ENCODE measurements at places on chromosomes 3 and 15.

DNA sequence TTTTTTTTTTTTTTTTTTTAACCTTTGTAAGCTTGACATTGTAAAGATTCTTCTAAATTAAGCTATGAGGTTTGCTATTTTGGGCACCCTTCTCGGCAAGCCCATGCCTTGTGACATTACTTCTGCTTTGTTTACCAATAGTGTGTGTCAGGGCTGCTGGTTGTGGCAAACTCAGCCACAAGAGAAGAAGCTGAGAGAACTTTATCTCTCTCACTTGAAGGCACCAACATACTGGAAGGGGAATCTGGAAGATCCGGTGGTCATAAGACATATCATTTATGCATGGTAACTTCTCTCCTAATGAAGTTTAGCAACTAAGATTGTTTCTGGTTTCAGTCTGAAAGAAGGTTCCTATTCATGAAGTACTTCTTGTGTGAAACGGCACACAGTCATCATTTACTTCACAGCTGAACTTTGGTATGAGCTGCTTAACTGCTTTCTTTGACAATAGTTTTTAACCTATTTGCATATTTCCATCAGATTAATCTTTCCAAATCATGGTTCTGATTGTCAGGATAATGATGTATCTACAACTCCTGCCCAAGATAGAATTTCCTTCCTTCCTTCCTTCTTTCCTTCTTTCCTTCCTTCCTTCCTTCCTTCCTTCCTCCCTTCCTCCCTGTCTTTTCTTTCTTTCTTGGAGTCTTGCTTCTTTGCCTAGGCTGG is 189.3 kb downstream of the NFKBIZ start:
- DNase-seq = no peak

- no peak for DNase-seq
Observed at GRCh38 chr15:70528816-70529215, 234.5 kb downstream of the UACA start.

GRCh38 chr15:69852482-69852881 is 245.2 kb downstream of the TLE3 start:
- DNase-seq = peak; percentile 19

DNA sequence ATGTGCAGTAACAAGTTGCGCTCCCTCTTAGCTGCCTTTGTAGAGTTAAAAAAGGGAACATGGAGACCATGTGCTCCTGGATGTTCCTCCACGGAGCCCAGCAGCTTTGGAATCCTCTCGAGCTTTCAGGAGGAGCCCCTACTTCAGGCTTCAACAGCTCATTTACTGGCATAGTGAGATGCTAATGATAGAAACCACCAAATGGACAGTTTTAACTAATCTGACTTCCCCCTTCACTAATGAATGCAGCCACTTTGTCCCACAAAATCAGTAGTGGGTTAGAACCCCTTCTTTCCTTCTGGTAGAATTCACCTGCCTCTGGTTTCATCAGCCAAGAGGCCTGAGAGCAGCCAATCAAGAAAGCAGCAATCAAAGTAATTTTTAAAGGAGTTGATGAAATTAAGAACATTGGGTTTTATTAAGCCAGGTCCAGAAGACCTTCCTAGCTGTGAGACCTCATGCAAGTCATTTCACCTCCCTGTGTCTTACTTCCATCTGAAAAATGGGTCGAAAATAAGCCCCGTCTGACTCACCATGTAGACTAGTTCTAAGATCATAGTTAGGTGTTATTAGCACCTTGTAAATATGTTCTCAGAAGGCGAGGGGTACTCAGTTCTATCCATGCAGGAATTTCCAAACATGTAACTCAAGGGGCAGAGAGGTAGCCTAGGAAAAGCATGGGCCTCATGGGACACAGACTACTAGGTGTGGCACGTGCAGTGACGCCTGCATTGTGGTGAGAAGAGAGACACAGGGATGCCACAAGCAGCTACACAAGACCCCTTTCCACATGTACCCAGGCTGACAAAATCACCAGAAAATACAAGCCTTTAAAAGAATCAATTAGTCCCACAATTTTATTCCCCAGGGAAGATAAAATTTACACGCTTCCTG is 179.7 kb upstream of the LPP start:
- no peak for DNase-seq

GRCh38 chr3:98954242-98954641 is 52.7 kb upstream of the DCBLD2 start:
- DNase-seq = peak; percentile 54

DNA sequence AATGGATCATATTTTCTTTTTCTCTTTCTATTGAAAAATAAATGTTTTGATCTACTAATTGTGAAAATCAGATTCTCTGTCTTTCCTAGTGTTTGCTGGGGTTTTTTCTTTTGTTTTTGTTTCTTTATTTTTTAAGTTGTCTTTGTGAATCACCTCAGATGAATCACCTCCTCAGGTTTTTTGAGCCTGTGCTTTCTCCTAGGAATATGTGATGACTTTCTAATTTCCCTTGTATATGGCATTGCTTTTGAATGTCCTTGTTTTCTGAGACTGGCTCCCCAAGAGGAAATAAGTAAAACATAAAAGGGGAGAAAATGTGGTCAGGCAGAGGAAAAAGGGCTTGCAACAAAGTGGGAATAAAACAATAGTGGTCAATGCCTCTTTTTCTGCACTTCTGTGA is 750.0 kb downstream of the ZPLD1 start:
- DNase-seq = no peak

DNA sequence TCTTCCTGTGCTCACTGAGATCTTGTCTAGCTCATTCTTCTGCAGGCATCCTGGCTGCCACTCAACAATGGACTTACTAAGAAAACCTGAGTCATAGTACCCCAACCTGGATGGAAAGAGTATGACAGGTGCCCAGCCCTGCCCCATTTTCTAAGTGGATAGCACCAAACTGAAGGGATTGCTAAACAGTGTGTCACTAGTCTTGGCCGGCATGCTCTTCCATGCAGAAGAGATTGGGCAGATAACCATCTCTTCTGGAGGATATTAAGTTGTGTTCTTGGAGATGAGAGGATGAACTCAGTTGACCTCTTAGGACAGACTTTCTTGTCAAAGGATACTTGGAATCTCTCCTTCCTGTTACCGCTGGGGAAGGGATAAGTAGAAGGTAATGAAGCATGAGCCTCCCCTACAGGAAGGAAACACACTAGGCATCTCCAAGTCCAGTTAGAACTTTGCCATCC is 797.5 kb downstream of the AGBL1 start:
- DNase-seq = no peak

GRCh38 chr15:69862540-69862939 is 235.2 kb downstream of the TLE3 start:
- DNase-seq = no peak

DNA sequence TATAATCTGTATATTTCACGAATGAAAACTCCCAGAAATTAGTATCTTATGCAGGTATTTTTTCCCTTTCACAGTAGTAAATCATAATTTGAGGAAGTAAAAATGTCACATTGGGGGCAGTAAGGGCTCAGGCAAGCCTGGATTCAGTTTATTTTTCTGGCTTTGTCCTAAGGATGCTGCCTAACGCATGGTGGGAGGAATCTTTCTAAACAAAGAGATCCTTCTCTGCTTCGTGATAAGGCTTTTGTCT is 35.7 kb downstream of the DNASE1L3 start:
- no peak for DNase-seq

- DNase-seq = no peak
Observed at GRCh38 chr3:109184726-109185125, 48.2 kb downstream of the C3orf85 start.
